ENCODE measurements at places on chromosomes 5 and 9.

GRCh38 chr9:137273095-137273490 lies 4.4 kb upstream of the TOR4A start:
- no peak for DNase-seq

DNA sequence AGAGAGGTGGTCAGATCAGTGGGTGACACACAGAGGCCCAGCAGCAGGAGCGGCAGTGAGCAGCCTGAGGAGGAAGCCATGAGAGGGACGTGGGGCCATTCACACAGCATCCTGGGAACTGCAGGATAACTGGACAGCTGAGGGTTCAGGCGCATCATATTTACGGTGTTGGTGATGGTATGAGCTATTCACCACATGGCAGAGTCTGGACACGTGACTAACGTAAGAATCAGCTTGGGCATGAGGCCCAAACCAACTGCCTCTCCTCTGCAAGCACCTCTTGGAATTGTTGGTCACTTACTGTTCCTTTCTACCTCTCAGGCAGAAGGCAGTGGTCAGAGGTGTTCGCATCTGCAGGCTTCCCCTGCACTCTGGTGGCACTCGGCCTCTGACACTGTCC lies 141.1 kb downstream of the ENTREP1 start:
- no peak for DNase-seq

- no peak for DNase-seq
Observed at GRCh38 chr5:122120493-122120892, 8.9 kb upstream of the ZNF474 start.

DNA sequence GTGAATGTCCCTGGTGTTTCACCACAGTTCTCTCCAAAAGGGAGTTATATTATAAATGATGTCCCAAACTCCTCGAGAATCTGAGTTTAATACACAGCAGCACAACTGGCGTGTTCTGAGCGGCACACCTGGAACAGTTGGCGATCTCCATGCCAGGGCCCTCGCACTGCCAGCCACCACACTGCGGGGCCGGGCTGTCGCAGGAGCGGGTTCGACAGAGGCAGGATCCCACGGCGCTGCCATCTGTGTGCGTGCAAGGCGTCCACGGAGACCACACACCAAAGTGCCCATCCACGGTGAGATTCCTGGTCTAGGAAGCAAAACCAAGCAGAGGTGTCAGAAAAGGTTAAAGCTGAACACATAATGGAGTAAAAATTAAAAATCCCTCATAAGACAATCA lies 423.3 kb downstream of the SEMA5A start:
- DNase-seq = no peak

- DNase-seq = no peak
Observed at GRCh38 chr5:181043285-181044092, 3.4 kb downstream of the BTNL9 start.

DNA sequence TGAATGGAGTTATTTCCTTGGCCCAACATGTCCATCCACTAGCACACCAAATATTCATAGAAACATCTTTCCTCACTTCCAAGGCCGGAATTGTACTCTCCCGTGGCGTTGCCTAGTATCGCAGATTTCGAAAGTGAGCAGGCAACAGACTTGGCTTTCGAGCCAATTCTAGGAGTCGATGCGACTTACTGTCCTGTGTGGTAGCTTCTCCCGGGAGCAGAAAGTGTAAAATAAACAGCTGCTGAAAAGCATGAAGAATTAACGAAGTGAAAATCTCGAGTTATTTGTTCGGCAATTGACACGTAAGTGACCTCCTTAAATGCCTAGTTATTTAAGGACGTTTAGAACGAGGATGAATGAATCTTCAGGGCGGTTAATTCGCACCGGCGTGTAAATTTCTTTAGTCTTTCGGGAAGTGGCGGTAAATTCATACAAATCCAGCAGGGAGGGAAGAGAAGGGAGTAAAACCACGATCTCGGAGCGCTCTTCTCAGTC lies 449 bp upstream of the PCSK5 start:
- DNase-seq = peak; percentile 29

- DNase-seq = no peak
Observed at GRCh38 chr5:60670749-60671148, 29.2 kb downstream of the DEPDC1B start.

DNA sequence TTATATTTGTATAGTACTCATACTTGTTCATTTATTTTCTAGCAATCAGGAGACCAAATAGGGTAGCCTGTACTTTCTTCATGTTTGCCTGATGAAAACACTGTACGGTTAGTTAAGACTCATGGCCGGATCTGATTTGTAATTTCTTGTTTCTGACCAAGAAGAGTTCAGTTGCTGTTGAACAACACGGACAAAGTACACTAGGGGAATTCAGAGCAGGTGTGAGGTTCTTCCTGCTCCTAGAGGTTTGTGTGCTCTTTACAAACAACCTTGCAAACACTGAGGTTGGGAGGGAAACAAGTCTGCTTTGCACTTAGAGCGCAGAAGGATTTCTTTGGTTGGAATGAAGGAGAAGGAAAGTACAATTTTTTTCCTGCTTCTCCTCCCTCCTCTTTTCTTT lies 69.7 kb downstream of the TRIO start:
- DNase-seq = no peak

- DNase-seq = no peak
Observed at GRCh38 chr9:72882117-72882775, 70.6 kb downstream of the ALDH1A1 start.

DNA sequence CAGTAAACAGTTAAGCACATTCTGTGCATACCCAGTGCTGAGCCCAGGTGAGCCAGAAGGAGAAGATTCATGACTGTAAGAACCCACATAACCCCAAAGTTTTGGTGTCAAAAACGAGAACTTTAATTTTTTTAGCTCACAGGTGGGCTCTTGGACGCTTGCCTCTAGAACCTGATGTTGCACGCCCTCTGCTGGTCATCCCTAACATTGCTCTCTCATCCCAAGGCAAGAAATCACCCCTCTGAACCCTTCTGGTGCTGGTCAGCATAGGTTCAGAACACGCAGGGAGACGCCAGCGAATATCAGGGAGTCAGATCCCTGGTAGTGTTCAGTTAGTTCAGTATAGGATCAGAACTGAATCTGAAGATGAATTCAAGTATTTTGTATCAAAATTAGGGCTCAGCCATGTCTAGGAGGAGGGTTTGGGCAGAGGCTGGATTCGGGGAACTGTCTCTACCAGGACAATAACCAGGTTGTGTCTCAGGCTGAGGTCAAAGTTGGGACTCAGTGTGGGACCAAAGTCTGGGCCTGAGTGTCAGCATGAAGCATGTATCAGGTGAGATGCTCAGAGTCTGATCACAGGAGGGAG lies 4.1 kb upstream of the DNAJB5 start:
- peak; percentile 73 for DNase-seq

- DNase-seq = no peak
Observed at GRCh38 chr5:173928871-173929574, 40.9 kb downstream of the CPEB4 start.

GRCh38 chr9:112546149-112547012 lies 59.8 kb downstream of the KIAA1958 start:
- DNase-seq = no peak

DNA sequence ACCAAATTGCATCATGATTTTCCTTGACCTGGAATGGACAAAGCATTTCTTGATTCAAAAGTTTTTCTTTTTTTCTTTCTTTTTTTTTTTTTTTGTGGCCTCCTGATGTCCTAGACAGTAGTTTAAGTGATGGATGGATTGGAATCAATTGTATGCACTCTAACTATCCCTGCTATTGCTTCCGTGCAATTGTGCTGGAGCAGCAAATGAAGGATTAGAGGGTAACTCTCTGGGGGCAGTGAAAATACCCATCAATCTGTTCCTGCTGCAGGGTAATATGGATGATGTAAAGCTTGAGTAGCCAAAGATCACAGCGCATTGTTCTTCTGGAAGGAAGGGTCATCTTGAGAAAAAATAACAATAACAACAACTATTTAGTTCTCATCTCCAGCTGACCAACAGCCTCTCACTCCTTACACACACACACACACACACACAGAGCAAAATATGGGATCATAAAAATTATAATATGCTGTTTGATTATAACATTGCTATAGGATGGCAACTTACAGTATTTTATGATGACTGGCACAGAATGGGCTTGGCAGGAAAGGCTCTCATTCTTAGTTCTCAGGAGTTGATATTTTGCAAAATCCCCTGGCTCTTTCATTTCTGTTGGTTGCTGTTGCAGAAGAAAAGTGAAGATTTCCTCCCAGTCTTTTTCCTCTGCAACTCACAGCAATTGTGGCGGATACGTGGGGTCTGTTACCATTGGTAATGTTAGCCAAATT lies 160.9 kb upstream of the DMAC1 start:
- no peak for DNase-seq

DNA sequence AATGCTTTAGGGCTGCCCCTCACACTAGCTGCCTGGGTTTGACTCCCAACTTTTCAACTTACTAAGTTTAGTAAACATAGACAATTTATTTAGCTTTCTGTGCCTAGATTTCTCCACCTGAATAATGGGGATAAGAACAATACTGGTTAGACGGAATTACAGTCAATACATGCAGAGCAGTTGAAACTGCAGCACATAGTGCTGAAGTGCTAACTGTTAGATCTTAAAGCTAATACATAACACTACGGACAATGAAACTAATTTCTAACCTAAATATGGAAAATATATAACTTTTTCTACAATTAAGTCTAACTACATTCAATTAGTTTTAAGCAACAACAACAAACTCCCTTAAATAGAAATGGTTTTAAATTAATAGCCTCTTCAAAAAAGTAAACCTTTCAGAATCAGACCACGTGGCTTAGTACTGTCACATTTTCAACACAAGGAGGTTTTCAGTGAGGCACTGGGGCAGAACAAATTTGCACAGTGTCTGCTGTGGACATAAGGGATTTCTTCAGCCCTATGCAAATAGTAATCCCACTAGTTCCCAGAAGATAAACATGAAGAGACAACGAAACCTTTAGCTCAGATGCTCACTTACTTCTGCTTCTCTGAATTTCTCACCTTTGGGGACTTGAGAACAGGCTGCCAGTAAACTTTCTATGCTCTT lies 293.4 kb downstream of the EDIL3 start:
- no peak for DNase-seq

DNA sequence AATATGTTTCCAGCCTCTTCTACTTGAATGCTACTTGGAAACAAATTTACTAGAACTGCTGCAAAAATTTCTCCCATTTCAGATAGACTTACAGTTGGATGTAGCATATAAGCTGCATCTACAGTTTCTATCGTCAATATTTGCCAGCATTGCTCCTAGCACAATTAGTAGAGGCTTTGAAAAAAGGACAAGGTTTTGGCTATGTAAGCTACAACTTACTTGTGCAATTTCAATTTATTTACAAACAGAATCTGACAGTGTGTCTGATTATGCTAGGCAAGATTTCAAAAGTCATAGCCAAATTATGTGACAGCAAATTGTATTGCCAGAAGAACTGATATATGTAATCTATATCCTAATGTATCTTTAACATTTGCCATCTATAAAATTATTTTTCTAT lies 628.4 kb upstream of the FAM174A start:
- DNase-seq = no peak

- DNase-seq = no peak
Observed at GRCh38 chr9:7456377-7456776, 343.2 kb downstream of the DMAC1 start.

DNA sequence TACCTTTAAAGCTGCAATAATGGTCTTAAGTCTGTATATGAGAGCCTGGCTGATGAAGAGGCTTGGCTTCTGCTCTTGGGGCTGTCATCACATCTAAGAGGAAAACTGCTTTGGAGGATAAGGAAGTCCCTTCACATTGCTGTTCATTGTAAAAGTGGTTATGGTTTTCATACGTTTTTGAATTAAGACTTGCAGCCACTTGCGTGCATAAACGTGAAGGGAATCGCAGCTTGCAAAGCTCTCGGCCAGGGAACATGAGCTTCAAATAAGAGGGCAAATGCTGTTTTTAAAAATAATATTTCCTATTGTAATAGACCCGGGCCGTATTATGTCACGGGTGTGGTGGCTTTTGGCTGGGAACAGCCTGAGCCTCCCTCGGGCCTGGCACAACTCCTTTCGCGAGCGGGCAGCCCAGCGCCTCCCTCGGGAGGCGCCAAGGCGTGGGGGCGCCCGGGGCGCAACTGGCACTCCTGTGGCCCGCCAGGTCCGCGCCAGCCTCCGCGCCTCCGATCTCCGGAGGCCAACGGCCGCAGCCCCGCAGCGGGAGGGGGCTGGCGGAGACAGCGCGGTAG lies 538 bp upstream of the ARHGEF28 start:
- DNase-seq = peak; percentile 45

GRCh38 chr9:82805027-82805426 lies 257.9 kb downstream of the RASEF start:
- DNase-seq = no peak

Measured in SK-N-DZ (cell line).